NCI-H2171 treated with DMSO at 0.1 percent for 48 hours (cell line): ENCODE measurements at places on chromosomes 16 and 17.

GRCh38 chr17:12536472-12536871 lies 129.2 kb upstream of the MYOCD start:
- no peak for DNase-seq

DNA sequence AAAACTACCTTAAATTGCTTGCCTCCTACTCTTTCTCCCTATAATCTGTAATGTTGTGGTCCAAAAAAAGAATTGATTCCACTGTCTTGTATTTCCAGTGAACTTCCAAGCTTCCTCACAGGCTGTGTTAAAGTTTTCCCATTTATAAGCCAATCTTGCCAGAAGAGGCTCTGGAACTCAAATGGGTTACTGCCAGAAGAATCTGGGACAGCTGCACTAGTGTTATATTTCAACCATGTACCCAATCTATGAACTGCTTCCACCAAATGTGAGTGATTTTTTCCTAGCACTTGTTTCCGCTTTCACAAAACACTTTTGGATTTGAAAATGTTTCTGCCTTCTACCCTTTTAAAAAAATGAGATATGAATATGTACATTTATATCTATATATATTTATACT lies 1.8 kb downstream of the CCDC43 start:
- no peak for DNase-seq

GRCh38 chr17:81125573-81126081 lies 39.7 kb upstream of the PVALEF start:
- DNase-seq = peak; percentile 35

- no peak for DNase-seq
Measured at GRCh38 chr17:81470270-81470943, 42.2 kb downstream of the ACTG1 start.

DNA sequence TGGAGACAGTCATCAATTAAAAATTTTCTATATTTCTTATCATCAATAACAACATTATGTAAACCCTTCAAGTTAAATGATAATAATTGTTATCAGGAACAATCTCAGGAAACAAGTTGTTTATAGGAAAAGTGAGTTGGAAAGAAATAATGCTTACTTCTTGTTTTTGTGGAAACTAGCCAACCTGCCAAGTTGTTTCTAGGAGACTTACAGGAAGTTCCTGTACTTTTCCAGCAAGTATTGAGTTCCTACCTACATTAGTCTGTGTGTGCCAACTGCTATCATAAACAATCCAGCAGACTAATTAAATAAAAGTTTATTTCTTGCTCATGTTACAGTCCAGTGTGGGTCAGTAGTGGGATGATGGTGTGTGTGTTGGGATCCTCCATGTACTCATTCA lies 1.6 kb upstream of the CCL14 start:
- DNase-seq = no peak

DNA sequence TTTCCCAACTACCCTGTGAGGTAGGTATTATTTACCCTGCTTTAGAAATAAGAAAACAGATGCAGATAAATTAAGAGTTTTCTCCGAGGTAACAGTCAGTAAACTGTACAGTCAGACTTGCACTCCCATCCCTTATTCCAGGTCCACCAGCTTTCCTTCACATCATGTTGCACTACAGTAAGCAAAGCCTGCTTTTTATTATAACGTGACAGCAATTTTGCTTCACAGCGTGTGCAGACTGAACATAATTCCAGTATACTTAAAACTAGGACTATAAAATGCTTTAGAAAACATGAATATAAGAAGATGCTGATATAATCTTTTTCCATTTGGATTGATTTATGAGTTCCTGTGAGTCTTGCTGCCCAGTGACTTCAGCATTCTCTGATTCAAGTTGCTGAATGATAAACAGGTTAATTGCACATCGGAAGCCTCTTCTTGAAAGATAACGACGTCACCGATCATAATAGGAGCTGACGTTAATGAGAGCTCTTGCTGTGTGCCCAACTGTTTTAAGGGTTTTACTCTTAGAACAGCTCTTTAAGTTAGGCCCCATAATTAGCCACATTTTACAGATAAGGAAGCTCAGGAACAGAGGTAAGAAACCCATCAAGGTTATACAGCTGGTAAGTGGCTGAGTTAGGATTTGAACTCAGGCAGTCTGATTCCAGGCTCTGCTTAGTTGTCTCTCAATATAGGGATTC lies 1.4 kb downstream of the LIG3 start:
- DNase-seq = peak; percentile 31

GRCh38 chr17:28045304-28045703 lies 2.8 kb downstream of the NLK start:
- DNase-seq = no peak

DNA sequence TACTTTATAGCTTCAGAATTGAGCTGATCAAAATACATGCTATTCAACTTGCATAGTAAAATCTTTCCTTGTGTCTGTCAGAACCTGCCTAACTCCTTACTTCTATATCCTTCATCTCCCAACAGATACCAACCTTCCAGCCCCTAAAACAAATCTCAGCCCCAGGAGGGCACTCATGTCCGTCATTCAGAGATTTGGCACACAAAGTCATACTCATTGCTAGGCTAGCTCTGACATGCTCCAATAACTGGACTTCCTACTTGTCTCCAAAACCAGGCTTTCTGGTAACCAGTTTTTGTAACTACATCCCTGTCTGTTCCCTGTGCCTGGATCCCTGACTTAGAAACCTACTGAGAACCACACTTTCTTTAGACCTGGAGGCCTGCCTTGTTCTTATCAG lies 37.5 kb upstream of the DHX40 start:
- no peak for DNase-seq

DNA sequence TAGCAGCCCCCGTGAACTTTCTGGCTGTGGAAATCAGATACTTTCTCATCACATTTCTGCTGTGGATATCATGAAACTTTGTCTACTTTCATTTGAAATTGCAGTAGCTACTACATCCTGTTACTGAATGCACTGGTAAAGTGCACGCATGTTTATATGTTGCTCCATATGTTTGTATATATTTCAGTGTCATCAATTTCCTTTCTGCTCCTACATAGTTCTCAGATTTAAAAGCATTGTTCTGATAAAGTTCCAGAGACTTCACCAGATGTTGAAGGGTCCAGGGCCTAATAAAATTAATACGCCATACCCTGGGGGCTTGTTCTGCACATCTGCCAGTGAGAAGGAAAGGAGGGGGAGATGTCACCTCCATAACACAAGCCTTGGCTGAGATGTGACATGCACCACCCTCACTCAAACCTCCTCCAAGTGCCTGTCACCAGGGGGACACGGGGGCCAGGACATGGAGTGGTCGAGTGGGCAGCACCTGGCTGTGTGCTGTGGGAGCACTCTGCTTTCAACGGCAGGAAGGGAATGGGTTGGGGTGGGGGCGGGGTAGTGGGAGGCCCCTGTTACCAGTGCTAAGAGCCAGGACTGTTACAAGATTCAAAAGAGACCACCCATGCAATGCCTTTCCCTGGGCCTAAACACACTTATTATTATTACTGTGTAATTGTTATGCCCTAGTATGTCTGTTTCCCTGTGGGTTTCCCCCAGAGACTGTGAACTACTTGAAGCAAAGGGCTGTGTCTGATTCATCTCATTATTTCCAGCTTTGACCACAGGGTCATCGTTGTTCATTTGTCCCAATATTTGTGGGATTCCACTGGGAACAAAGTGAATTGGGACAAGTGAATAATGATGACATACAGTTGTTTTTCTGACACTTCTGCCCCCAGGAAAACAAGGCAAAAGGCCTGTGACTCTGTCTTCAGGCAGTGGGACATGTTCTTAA lies 193.4 kb downstream of the FOXL1 start:
- DNase-seq = no peak

DNA sequence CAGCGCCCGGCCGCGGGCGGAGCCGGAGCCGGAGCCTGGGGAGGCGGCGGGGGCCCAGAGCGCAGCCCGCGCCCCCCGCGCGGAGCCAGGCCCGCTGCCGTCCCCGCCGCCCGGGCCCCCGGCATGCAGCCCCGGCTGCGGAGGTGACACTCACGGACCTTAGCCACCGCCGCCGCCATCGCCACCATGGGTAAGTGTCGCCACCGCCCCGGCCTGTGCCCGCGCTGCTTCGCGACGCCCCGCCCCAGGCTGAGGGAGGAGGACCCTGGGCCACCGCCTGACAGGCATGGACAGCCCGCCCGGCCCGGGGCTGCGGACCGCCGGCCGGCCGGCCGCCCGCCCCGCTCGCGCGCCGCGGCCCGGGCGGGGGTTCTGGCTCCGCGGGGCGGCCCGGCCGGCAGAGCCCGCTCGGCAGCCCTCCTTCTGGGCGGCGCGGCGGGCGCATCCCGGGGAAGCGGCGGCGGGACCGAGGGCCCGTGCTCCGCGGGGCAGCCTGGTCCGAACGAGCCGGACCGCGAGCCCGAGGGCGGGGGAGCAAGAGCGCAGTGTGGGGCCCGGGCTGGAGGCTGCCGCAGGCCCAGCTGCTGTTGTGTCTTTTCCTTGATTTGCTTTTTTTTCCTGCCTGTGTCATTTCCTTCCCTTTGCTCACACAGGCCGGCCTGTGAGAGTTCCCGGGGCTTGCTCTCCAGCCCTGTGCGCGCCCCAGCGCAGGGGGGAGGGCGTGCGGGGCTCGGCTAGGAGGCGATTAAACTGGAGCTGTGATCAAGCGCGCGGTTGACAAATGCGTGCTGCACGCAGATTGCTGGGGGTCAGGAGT lies 565 bp downstream of the MAP3K3 start:
- DNase-seq = peak; percentile 50

DNA sequence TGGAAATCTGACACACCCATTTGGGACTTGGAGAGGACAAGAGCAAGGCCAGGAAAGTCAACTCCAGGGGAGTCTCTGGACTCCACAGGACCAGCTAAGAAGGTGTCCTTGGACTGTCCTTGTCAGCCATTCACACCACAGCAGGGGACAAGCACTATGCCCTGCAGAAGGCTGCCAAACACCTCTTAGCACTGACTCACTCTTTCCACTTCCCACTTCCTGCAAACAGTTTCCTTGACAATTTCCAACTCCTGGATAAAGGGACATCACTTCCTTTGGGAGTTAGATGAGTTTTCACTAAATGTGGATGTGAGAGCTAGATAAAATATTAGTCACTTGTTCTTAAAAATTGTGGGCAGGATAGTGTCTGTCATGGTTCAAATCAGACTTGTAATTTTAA lies 37.8 kb upstream of the BCAR1 start:
- no peak for DNase-seq

DNA sequence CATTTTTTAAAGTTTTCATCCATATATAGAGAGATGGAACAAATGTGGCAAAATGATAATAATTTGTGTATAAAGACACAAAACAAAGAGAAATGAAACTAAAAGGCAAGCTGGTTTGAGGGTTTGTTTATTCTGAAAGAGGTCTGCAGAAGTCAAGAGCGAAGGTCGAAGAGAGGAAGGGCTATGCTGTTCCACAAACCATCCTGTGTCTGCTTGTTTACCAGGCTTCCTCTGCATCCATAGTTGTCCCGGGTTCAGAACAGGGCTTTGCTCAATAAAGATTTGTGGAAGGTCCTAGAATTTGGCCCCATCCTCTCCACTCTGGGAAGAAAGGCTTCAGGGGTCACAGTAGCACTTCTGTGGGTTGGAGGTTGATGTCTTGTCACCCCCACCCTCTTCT lies 2.4 kb upstream of the MARVELD3 start:
- DNase-seq = no peak

GRCh38 chr16:84303023-84303422 lies 8.3 kb downstream of the WFDC1 start:
- DNase-seq = no peak

DNA sequence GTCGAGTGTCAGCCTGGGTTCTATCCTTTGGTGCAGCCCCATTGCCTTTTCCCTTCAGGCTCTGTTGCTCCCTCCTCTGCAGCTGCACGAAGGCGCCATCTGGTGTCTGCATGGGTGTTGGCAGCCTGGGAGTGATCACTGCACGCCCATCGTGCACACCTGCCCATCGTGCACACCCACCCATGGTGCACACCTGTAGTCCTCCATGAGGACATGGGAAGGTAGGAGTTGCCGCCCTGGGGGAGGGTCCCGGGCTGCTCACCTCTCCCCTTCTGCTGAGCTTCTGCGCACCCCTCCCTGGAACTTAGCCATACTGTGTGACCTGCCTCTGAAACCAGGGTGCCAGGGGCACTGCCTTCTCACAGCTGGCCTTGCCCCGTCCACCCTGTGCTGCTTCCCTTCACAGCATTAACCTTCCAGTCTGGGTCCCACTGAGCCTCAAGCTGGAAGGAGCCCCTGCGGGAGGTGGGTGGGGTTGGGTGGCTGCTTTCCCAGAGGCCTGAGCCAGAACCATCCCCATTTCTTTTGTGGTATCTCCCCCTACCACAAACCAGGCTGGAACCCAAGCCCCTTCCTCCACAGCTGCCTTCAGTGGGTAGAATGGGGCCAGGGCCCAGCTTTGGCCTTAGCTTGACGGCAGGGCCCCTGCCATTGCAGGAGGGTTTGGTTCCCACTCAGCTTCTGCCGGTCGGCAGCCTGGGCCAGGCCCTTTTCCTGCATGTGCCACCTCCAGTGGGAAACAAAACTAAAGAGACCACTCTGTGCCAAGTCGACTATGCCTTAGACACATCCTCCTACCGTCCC lies 2.9 kb downstream of the CTRL start:
- peak; percentile 70 for DNase-seq

GRCh38 chr16:27551036-27551435 lies 1.1 kb downstream of the KATNIP start:
- DNase-seq = no peak

DNA sequence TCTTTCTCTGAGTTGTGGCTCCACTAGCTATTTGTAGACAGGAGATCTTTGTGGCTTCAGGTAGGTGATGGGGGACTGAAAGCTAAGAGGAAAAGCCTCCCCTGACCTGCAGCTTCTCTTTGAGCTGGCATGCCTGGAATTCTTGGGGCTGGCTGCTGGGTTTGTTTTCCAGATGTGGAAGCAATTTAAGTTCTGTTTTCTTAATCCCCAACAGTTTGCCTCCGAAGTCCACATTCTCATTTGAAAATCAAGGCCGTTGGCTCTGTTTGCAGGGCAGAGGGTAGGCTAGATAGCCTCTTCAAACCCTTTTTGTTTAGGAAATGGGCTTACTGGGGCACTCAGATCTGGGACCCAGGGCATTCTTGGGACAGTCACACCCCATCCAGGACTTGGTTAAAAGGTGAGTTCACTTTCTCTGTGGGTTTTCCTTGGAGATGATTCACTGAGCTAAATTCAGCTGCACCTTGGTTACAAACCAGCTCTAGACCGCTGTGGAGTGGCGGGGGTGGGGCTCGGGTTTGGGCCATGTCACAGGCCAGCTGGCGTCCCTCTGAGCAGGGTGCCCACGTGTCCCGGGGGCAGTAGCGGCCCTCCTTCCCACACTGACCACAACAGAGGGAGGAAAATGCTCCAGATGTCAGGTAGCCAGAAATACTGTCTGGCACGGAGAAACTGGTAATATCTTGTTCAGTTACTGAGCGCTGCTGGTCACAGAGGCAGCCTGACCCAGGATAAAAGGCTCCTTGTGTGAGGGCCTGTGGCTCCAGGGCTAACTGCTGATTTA lies 108.5 kb downstream of the RAB11FIP4 start:
- DNase-seq = no peak

GRCh38 chr17:8018436-8018835 lies 16.0 kb downstream of the GUCY2D start:
- DNase-seq = no peak

GRCh38 chr17:69402052-69402451 lies 12.4 kb upstream of the MAP2K6 start:
- DNase-seq = no peak
